RWPE1 (cell line): ENCODE measurements at places on chromosomes 1 and 21.

DNA sequence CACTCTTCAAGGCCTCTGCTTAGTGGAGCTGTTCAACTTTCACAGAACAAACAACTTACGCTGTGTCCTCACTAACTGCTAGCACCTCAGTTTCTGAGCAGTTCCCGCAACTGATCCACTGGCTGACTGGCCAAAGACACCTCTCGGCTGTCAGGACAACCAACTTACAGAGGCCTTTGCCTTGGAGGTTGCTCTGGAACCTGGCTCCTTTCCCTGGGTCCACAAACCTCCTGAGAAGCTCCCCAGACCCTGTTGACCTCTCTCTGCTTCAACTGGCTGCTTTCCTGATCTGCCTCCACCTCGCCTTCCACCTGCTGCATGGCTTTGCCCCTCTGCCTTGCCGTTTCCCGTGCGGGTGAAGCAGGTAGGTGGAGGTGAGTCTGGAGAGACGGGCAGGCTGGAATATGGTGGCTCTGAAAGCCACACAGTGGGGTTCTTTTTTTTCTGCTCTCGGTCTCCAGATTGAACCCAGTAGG lies 13.0 kb downstream of the BTBD19 start:
- no peak for DNase-seq

GRCh38 chr1:233114159-233114558 lies 163.7 kb downstream of the NTPCR start:
- peak; percentile 7 for DNase-seq

DNA sequence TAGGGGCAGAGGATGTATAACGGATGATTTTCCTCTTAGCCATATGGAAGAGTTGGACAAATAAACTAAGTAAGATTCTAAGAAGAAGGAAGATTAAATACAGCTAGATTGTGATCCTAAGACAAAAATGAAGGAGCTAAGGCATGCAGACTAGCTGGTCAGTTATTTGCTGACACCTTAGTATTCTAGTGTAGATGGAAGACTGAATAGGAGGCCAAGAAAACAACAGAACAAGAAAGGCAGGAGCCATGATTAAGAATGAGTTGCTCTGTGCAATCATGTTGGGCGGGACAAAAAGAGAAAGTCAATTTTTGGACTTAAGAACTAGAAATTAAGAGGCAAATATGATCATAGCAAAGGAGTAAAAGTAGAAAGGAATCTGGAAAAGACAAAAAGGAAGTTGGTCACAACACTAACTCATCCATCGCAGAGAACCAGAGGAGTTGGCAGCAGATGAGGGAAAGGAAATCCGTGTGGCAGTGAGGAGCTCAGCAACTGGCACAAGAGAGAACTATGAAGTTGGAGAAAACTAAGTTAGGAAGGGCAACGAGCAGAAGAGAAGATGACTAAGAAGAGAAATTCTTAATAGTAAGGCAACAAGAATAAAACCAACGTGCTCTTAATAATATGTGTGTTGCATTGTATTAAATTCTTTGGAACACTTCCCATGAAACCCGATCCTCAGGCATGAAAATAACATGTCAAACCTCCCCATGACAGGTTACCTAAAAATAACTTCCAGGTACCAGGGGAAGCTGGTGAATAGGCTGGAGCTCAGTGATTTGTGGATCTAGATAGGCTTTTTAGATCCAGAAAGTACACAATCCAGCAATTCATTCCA lies 234.4 kb downstream of the LTN1 start:
- no peak for DNase-seq

GRCh38 chr1:22289307-22289995 lies 146.6 kb upstream of the WNT4 start:
- no peak for DNase-seq

- peak; percentile 43 for DNase-seq
Observed at GRCh38 chr1:31510853-31511789, 65.2 kb upstream of the TINAGL1 start.

DNA sequence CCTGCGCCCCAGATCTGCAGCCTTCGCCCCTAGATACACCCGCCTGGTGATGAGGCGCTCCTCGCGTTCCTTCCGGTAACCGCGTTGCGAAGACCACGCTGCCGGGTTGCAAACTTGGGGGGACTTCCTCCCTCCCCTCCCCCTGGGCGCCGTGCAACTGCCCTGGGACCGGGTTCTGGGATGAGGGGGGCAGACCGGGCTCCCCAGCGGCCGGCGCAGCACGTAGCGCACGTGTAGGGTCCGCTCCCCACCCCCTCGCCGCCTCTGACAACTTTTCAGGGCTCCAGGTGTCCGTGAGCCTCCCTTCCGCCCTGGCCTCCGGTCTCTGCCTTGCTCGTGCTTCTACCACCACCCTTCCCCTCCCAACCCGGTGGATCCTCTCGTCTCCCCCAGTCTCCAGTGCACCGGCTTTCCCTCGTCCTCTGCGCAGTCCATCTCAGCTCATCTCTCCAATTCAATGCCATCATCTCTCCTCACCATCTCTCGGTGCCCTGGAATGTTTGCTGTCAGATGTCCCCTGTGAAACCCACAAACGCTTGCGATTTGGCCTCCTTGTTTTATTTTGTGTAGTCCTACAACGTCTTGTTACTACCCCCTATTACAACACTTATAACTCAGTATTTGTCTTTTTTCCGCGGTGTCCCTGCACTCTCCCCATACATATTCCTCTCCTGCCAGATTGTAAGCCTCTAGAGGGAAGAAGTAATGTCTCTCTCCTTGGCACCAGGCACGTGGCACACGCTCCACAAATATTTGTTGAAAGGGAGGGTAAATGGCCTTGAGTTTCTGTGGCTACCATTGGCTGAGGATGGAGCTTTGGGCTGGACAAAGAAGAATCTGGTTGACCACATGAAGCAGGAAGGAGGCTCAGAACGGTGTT lies 782 bp downstream of the PCAT6 start:
- no peak for DNase-seq

- no peak for DNase-seq
Observed at GRCh38 chr1:56816264-56816663, 2.9 kb downstream of the FYB2 start.

- DNase-seq, result no peak
Observed at GRCh38 chr1:241934201-241934848, 23.2 kb upstream of the BECN2 start.
